ENCODE measurements at places on chromosomes 4 and X.

DNA sequence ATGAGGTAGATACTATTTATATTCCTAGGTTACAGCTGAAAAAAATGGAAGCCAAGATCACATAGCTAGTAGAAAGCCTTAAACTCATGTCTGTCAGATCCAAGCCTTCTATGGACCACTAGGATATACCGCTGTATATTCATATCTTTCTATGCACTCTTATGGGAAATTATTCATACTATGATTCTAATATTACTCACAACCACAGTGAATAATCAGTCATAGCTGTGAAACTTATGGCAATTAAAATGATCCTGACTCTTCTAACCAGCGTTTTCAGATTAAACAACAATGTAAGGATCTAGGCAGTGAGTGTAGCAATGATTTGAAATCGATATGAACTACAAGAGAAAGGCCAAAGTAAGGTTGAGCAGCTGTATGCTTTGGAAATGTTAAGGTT lies 111.0 kb downstream of the RASGEF1B start:
- DNase-seq = no peak

GRCh38 chrX:75596178-75596577 lies 73.3 kb upstream of the ZDHHC15 start:
- DNase-seq = no peak

- DNase-seq = no peak
These were observed 51.3 kb downstream of the ANXA10 start for GRCh38 chr4:168143601-168144000.

- DNase-seq = no peak
These were observed 12.0 kb downstream of the AREG start for GRCh38 chr4:74456849-74457395.

- DNase-seq = no peak
These were observed 890 bp upstream of the FREM3 start for GRCh38 chr4:143701365-143701764.

GRCh38 chrX:49977319-49978090 lies 55.1 kb downstream of the CLCN5 start:
- DNase-seq = no peak
